Airway epithelial cell (primary cell): ENCODE measurements at places on chromosomes 4 and X. TPM values are rescaled to one million over a fixed set of nuclear protein-coding genes. Genes with fewer than 3 reads are reported as not detected.

The ENPEP gene
- total RNA-seq, result 0.07 TPM in 1 of 2 replicates, not detected in the other

The SPOCK3 gene
- total RNA-seq, result 0.56 and 3.5 TPM in 2 replicates

The STBD1 gene
- total RNA-seq, result 1.1 and 2.1 TPM in 2 replicates

The FAM149A gene
- 1.3 and 2.4 TPM in 2 replicates for total RNA-seq

The PLP1 gene
- not detected in 2 replicates for total RNA-seq

The CSAG3 gene
- total RNA-seq, result not detected in 2 replicates

The VEGFD gene
- 0.07 TPM in 1 of 2 replicates, not detected in the other for total RNA-seq

The RHOXF2B gene
- total RNA-seq, result not detected in 2 replicates

The ADAM29 gene
- not detected in 2 replicates for total RNA-seq

The NSUN7 gene
- total RNA-seq, result 1.0 and 1.5 TPM in 2 replicates

The MAGED4 gene
- 3.1 and 6.6 TPM in 2 replicates for total RNA-seq

The MGAT4D gene
- total RNA-seq, result not detected in 2 replicates

The RIPPLY1 gene
- total RNA-seq, result not detected in 2 replicates

The HERC6 gene
- 2.9 and 4.6 TPM in 2 replicates for total RNA-seq

The RIBC1 gene
- 0.74 and 1.5 TPM in 2 replicates for total RNA-seq

The COMMD8 gene
- total RNA-seq, result 24.3 and 30.4 TPM in 2 replicates

The ITGB1BP2 gene
- total RNA-seq, result 0.37 and 0.78 TPM in 2 replicates

The RBM47 gene
- total RNA-seq, result 32.1 and 44.1 TPM in 2 replicates

The SSX1 gene
- not detected in 2 replicates for total RNA-seq

The PDCL2 gene
- total RNA-seq, result not detected in 2 replicates

The SERPINA7 gene
- not detected in 2 replicates for total RNA-seq

The MAGEA2B gene
- not detected in 2 replicates for total RNA-seq

The PPP4R3C gene
- total RNA-seq, result not detected in 2 replicates

The BTK gene
- 0.23 TPM in 1 of 2 replicates, not detected in the other for total RNA-seq

The PTCHD1 gene
- not detected in 2 replicates for total RNA-seq

The CHRDL1 gene
- not detected in 2 replicates for total RNA-seq
